HFF-Myc (cell line): ENCODE measurements at places on chromosomes 11 and 22.

DNA sequence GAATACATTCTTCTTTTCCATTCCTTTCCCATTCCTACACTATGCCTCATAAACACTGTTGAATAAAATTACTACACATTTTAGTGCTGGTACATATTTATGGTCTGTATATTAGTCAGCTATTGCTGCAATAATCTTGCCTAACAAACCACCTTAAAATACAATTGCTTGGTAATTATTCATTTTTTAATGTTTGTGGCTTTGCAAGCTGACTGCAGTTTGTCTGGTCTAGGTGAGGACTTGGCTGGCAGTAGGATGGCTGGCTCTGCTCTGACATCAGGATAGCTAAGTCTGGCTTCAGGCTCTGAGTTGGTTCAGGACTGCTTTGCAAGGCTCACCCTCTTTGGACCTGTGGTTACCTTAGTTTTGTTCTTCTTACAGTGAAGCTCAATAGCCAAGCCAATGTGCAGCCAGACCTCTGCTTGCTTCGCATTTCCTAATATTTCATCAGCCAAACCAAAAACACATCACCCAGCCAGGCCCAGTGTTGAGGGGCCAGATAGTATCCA is 913.4 kb upstream of the RAG2 start:
- no peak for DNase-seq

- no peak for DNase-seq
These were observed 34.9 kb upstream of the DAGLA start for GRCh38 chr11:61645179-61645868.

- no peak for DNase-seq
These were observed 16.3 kb downstream of the DUSP8 start for GRCh38 chr11:1555713-1556153.

- no peak for DNase-seq
These were observed 9.7 kb downstream of the TUB start for GRCh38 chr11:8090756-8091155.

DNA sequence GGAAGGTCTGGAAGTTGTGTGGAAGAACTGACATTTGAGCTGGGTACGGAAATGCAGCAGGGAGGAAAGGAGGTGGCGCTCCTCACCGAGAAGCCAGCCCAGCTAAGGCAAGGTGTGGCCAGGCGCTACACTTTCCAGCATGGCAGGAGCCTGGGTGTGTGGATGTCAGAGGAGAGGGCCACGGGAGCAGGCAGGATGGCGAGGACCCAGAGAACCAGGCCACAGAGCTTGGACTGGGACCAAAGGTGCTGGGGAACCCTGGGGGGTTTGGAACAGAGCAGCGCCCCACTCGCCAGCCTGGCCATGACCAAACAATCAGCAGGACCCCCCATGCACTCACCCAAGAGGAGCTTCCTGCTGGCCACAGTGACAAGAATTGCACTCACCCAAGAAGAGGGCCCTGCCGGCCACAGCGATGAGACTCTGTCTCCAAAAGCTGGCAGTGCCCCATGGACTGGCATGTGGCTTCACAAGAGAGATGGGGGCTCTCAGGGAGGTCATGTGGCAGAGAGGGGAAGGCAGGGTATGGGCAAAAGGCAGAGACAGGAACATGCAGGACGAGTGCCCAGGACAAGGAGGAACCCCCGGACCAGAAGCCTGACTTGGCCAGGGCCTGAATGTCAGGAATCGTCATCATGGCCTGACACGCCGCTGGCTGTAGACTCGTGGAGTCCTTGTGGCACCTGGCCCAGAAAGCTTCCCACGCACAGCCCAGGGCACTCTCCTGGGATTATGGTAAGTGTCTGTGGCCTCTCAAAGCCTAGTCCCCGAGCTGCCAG is 45.4 kb downstream of the IGF2 start:
- DNase-seq, result no peak

- DNase-seq, result no peak
These were observed 5.5 kb downstream of the GRK3 start for GRCh38 chr22:25569983-25570382.

DNA sequence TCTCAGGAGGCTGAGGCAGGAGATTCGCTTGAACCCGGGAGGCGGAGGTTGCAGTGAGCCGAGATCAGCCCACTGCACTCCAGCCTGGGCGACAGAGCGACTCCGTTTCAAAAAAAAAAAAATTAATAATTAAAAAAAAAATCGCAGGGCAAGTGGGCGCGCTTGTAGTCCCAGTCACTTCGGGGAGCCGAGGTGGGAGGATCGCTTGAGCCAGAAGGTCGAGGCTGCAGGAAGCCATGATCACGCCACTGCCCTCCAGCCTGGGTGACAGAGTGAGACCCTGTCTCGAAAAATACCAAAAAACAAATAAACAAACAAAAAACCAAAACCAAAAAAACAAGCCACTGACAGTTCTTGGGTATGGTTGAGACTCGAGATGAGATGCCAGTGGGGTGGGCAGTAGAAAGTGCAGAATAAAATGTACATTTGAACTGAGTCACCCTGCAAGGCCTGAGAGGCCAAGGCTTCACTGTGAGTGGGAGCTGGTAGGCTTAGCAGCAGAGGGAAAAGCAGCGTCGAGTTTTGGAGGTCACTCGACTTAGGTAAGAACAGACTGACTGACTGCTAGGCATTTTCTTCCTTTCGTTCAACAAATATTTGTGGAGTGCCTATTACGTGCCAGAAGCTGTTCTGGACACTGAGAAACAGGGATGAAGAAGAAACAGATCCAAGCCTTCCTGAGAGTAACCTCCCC is 635 bp upstream of the LDHA start:
- no peak for DNase-seq

DNA sequence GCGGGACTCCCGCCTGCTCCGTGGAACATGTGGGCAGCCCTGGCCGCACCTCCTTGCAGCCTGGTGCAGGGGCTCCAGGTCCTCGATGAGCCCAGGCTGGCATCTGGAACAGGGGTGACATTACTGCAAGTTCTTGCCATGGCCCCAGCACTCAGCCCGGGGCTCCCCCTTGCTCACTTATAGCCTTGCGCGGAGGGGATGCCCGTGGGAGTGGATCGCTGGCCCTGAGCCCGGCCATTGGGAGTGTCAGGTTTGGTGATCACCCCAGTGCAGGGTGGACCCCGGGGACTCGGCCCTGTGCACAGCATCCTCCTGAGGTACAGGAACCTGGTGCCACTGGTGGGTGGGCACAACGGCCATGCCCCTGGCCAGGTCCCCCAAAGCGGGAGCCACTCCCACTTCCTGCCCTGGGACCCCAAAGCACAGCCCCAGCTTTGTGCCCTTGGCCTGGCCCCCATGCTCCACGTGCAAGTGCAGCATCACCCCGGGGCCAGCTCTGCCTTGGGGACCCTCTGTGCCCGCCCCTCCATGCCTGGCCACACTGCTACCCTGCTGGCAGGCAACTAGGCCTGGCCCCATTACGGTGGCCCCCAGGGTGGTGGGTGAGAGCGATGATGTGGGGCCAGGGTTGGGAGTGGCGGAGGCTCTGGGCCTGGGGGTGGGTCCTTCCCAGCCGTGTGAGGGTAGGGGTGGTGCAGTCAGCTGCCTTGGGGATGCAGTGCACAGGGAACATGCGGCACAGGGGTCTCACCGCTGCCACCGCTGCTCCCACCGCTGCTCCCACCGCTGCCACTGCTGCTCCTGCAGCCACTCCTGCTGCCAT is 439.8 kb downstream of the TBC1D22A start:
- DNase-seq, result no peak
